ENCODE measurements at places on chromosomes 3 and 15. TPM values are rescaled to one million over a fixed set of nuclear protein-coding genes. Genes with fewer than 3 reads are reported as not detected.

GRCh38 chr15:40747685-40748631 lies 7.1 kb downstream of the RMDN3 start:
- DNase-seq: no peak
- H3K4me3 ChIP-seq: no peak overlapping the region
- peaks cover 12% of the 10 kb centered on the region for H3K4me1 ChIP-seq
- H3K27ac ChIP-seq: no peak overlapping the region
- no peaks in the 10 kb centered on the region for H3K27me3 ChIP-seq

GRCh38 chr3:60729056-60729455 lies 522.2 kb downstream of the FHIT start:
- no peak overlapping the region for H3K4me3 ChIP-seq
- no peaks in the 10 kb centered on the region for H3K36me3 ChIP-seq
- no peaks in the 10 kb centered on the region for H3K4me1 ChIP-seq
- no peak overlapping the region for H3K27ac ChIP-seq
- no peak for DNase-seq

DNA sequence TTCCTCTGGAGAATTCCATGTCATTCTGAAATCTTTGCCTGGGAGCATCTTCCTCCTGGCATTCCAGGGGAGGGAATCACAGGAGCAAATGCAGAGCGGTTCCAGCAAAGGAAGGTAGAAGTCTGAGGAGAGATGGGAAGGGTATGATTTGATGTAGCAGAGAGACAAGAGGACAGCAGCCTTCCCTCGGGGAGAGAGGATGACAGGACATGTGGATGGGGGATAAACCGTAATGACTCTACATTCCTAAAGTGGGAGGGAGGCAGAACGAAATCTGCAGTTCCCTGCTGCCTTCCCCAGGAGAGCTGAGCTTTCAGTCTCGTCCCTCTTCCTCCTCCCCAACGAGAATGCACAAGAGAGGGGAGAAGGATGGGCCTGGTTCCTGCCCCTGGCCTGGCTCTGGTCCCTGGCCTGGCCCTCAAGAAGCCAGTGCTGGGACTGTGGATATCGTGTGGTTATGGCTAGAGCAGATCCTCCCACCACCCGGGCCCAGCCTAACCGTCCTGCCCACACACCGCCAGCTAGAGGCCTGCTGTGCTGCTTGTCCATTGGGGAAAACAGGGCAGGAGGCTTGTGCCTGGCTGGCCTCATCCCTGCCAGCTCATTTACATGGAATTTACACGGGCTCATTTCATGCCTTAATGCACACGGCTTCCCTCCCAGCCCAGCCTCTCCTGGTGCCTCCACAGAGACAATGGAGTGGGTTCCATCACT lies 26.6 kb downstream of the SEMA7A start:
- H3K36me3 ChIP-seq: peaks cover 7% of the 10 kb centered on the region
- no peak overlapping the region for H3K4me3 ChIP-seq
- H3K27me3 ChIP-seq: no peaks in the 10 kb centered on the region
- no peak for DNase-seq
- H3K27ac ChIP-seq: peak overlapping the region; percentile 82
- peaks cover 31% of the 10 kb centered on the region for H3K4me1 ChIP-seq

- DNase-seq: no peak
- no peaks in the 10 kb centered on the region for H3K36me3 ChIP-seq
- no peaks in the 10 kb centered on the region for H3K27me3 ChIP-seq
- H3K4me1 ChIP-seq: no peaks in the 10 kb centered on the region
- no peak overlapping the region for H3K27ac ChIP-seq
- H3K4me3 ChIP-seq: no peak overlapping the region
Observed at GRCh38 chr3:14766428-14767244, 52.1 kb upstream of the FGD5 start.

GRCh38 chr15:39362821-39363561 lies 217.9 kb upstream of the THBS1 start:
- no peak for DNase-seq
- no peak overlapping the region for H3K4me3 ChIP-seq
- H3K27ac ChIP-seq: no peak overlapping the region
- H3K27me3 ChIP-seq: no peaks in the 10 kb centered on the region
- H3K4me1 ChIP-seq: peaks cover 12% of the 10 kb centered on the region

GRCh38 chr3:25855266-25855784 lies 65.4 kb downstream of the OXSM start:
- no peak for DNase-seq
- H3K4me1 ChIP-seq: peaks cover 3% of the 10 kb centered on the region

DNA sequence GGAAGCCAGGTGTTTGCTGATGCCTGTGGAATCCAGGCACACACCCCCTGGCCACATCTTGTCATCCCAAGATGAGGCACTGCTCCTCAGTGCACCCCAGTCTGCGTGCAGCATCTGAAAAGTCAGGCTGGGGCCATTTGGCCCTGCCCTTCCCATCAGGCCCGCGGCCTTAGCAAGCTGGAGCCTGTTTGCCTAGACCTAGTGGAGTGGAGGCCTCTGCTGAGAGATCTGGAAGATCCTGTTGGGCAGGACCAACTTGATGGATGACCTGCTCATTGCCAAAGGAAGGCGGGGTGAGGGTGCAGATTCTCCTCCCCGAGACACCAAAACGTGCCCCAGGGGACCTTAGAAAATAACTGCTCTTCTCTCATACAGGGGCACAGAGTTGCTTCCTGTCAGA lies 220.2 kb downstream of the SHQ1 start:
- peaks cover 40% of the 10 kb centered on the region for H3K4me1 ChIP-seq
- H3K4me3 ChIP-seq: peak overlapping the region; percentile 23
- no peaks in the 10 kb centered on the region for H3K27me3 ChIP-seq
- DNase-seq: peak; percentile 94
- peak overlapping the region; percentile 65 for H3K27ac ChIP-seq

- no peak overlapping the region for H3K27ac ChIP-seq
- no peaks in the 10 kb centered on the region for H3K36me3 ChIP-seq
- peaks cover 3% of the 10 kb centered on the region for H3K4me1 ChIP-seq
- no peak for DNase-seq
- peaks cover 15% of the 10 kb centered on the region for H3K27me3 ChIP-seq
- H3K4me3 ChIP-seq: no peak overlapping the region
Observed at GRCh38 chr3:194200422-194201081, 64.6 kb downstream of the HES1 start.

The CGNL1 gene
- 0.07 TPM for polyA plus RNA-seq

The BLM gene
- polyA plus RNA-seq: 4.4 TPM

All from keratinocyte (primary cell).